ENCODE measurements at places on chromosomes 3 and 15. TPM values are rescaled to one million over a fixed set of nuclear protein-coding genes. Genes with fewer than 3 reads are reported as not detected.

The CFAP20DC gene
- 0.50 TPM for total RNA-seq

The CFAP91 gene
- 0.58 TPM for total RNA-seq

DNA sequence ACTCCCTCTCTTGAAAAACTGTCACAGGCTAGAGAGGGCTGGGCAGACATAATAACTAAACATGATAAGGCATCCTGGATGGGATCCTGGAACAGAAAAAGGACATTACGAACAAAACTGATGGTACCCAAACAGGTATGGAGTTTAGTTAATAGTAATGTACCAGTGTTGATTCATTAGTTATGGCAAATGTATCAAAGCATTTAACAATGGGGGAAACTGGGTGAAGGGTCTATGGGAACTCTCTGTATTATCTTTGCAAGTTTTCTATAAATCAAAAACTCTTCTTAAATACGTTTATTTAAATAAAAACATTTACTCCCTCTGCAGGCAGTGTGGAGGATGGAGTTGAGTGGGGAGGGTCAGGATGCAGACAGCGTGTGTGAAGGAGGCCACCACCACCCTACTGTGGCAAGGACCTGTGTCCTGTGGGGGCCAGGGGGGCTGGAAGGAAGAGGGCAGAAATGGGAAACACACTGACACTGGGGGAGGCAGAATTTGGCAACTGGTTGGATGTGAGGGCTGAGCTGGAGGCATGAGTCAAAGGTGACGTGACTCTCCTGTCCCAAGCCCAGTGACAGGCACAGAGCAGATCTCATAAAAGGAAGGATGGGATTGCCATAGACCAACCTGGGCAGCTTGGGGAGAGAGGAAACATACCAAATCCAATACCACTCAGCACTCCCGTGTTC, 59.6 kb upstream of the ITGA11 start:
- DNase-seq, result no peak
- no peaks in the 10 kb centered on the region for H3K4me1 ChIP-seq
- no peaks in the 10 kb centered on the region for H3K27me3 ChIP-seq
- H3K36me3 ChIP-seq, result no peaks in the 10 kb centered on the region
- no peak overlapping the region for H3K4me3 ChIP-seq
- H3K27ac ChIP-seq, result no peak overlapping the region

- H3K36me3 ChIP-seq, result no peaks in the 10 kb centered on the region
- no peak for DNase-seq
- H3K27ac ChIP-seq, result no peak overlapping the region
- no peaks in the 10 kb centered on the region for H3K4me1 ChIP-seq
- no peaks in the 10 kb centered on the region for H3K27me3 ChIP-seq
- H3K4me3 ChIP-seq, result no peak overlapping the region
Observed at GRCh38 chr3:157544501-157545130, 41.4 kb upstream of the VEPH1 start.

DNA sequence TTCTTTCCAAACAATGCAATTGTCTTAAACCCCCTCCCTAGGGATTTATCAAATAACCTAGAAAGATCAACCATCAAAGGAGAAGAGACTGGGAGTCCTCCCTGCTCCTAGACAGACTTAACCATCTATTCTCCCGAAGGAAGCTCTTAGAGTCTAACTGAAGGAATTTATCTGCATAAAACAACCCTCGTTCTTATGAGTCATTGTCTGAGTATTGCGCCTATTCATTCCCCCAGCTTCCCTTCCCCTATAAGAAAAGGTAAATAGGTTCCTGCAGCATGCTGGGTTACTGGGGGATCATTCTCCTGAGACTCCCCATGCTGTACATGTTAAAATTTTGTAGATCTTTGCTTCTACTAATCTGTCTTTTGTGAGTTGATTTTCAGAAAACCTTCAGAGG, 412.7 kb downstream of the OCA2 start:
- H3K4me3 ChIP-seq, result no peak overlapping the region
- H3K4me1 ChIP-seq, result no peaks in the 10 kb centered on the region
- H3K36me3 ChIP-seq, result no peaks in the 10 kb centered on the region
- no peaks in the 10 kb centered on the region for H3K27me3 ChIP-seq

GRCh38 chr15:47570044-47570443, 147.3 kb upstream of the SEMA6D start:
- no peak overlapping the region for H3K4me3 ChIP-seq
- H3K27me3 ChIP-seq, result no peaks in the 10 kb centered on the region
- DNase-seq, result no peak
- H3K36me3 ChIP-seq, result no peaks in the 10 kb centered on the region

- H3K4me1 ChIP-seq, result no peaks in the 10 kb centered on the region
- no peak overlapping the region for H3K27ac ChIP-seq
- DNase-seq, result no peak
Observed at GRCh38 chr3:124315215-124316033, 323.5 kb upstream of the ROPN1 start.

Data from CD4-positive, alpha-beta memory T cell (primary cell).